ENCODE measurements at places on chromosomes 1 and 21.

DNA sequence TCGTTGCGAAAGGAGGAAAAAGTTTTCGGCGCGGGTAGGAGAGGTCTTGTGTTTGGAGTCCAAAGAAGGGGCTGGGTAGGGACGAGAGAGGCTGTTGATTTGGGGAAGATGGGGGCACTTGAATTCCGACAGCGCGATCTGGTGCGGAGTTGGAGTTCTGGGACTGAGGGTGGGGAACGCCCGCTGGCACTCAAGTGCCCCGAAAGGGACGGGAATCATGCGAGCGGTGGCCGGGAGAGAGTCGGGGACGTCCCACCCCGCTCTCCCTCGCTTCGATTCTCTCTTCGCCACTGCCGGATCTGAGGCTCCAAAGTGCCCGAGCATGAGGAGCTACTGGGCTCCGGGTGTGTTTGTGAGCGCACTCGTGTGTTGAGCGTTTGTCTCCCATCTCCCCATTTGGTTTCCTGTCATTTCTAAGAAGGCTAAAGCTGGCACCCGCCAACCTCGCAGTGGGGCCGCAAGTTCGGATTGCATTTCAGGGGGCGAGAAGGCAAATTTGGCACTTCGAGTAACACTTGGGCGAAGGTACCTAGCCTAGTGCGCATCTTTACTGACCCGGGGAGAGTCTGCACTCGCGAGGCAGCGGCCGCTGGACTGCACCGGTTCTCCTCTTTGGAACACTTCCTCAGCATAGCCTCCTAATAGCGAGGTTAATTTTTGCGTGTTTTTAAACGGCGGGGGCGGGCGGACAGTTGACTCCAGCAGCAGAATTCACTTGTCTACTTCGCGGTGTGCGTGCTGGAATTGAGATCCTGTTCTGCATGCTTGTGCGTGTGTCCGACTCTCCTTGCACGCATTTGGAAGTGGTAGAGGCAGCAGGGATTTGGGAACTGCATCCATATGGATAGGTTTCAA lies 1.2 kb downstream of the CHRM3 start:
- no peak for DNase-seq

- DNase-seq, result no peak
Measured at GRCh38 chr1:56321150-56321490, 258.2 kb downstream of the PLPP3 start.

GRCh38 chr1:212450331-212450881 lies 17.7 kb downstream of the NENF start:
- DNase-seq, result no peak

DNA sequence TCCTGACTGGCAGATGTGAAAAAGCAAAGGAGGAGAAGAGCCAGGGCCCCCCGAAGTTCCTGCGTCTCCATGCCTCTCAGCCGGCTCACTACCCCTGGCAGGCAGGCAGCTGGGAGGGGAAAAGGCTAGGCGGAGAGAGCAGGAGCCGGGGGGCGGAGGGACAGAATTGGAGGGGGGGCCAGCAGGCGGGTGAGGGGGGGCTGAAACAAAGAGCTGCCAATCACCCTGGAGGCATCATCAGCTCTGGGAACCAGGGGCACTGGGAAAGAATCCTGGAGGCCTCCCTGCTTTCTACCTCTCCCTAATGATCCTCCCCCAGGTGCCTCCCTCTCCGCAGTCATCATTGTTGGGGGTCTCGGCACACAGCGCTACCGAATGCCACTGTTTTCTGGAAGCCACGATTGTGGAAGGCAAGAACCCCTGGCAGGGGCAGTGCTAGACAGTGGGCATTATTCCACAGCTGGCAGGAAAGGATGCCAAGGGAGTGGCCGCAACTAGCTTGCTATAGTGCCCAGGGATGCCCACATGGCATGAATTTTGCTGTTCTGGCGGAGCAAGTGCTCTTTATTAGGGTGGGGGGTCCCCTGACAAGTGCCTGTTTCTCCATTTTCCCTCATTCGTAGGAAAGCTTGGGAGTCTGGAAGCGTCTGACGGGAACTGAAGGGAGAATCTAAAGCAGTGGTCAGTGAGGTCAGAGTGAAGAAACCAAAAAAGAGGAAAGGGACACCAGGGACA lies at the start of gene THBS3:
Gene THBS3, minus strand, starts transcription at position 92 of the 735 bp plus-strand sequence. Its CDS starts 21 bp downstream, at position 71.
- no peak for DNase-seq
